ENCODE measurements at places on chromosomes 2 and 18.

- DNase-seq, result no peak
Measured at GRCh38 chr2:63627866-63628265, 39.1 kb downstream of the MDH1 start.

- DNase-seq, result no peak
Measured at GRCh38 chr2:202193881-202194353, 44.5 kb downstream of the SUMO1 start.

GRCh38 chr2:186617771-186618170, 27.9 kb downstream of the ITGAV start:
- DNase-seq, result no peak

DNA sequence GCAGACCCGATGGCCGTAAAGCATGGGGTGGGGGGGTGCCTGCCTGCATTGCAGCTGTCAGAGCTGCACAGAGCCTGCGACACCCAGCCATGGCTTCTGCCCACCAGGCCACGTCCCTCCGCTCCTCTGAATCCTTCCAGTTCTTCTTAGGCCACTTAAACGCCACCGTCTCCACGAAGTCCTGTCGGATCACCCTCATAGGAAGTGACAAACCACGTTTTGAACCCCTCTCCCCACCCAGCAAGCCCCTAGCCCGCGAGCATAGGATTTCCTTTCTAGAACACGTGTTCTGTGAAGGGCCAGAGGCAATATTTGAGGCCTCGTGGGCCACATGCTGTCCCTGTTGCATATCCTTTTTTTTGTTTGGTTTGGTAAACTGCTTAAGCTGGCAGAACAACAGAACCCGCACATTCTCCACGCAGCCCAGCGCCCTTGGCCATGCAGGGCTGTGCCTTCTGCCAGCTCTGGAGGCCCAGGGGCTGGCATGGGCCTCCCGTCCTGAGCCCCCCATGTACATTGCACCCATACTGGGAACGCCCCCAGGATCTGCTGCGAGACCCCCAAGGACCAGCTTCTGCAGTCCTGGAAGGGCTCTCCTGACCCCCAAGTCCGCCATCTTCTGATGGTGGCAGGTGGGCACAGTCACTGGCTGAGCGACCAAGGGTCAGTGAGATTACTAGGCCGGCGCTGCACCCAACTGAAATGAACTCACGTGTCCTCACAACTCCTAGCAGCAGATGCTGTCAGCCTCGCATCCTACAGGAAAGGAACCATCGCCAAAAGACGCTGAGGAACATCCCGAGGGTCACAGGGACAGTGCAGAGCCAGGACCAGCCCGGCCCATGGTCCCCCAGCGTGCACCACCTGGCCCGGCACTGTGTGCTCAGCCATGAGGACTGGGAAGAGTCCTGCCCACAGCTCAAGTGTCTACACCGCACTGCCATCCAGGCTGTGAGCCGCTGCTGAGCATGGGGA, 35.1 kb downstream of the ADI1 start:
- DNase-seq, result no peak

- DNase-seq, result no peak
Measured at GRCh38 chr2:127612111-127612822, 33.7 kb upstream of the GPR17 start.

DNA sequence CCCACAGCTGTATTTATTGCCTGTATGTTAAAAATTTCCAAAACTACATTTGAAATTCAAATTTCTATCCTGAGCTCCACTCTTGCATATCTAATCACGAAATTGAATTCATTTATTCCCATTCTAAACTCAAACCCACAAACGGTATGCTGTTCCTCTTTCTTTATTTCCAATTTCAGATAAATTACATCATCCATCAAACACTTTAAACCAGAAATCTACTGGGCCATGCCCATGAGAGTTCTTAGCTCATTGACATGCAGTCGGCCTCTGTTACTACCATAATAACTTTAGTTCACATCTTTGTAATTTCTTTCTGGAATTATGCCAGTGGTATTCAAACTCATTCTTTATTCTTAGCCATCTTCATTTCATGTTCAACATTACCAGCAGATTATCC, 100.3 kb downstream of the COL3A1 start:
- DNase-seq, result no peak

DNA sequence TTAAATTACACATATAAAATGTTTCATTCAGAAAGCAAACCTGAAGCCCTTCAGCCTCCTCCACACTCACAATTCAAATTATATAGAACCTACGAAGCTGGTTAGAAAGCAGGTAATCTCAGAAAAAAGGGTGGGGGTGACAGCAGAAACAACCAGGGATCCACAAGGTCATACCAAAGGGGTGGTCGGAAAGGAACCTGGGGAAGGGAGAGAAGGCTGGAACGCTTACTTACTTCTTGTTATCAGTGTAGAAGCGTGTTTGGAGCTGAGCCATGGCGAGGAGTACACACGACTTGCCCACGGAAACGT, 316 bp downstream of the WDR12 start:
- no peak for DNase-seq

DNA sequence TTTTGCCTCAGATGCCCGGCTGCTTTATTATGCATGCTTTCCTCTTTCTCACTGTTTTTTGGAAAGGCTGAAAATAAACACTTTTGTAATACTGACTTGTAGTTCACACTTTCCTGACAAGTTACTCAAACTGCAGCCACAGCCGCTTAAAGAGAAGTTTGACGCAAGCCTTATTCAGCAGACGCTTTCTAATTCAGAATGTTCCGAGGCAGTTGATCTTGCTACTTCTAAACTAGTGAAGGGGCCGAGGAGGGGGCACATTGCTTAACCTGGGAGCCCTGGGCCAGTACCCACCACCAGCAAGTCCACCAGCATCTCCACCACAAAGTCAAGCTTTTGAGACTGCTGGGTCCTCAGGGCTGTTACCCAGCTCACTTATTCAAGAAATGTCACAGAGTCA, 71.8 kb upstream of the SPRED2 start:
- DNase-seq, result no peak

GRCh38 chr18:25704494-25704893, 352.5 kb upstream of the ZNF521 start:
- no peak for DNase-seq

GRCh38 chr2:218904176-218904575, 23.5 kb downstream of the WNT10A start:
- DNase-seq, result no peak

DNA sequence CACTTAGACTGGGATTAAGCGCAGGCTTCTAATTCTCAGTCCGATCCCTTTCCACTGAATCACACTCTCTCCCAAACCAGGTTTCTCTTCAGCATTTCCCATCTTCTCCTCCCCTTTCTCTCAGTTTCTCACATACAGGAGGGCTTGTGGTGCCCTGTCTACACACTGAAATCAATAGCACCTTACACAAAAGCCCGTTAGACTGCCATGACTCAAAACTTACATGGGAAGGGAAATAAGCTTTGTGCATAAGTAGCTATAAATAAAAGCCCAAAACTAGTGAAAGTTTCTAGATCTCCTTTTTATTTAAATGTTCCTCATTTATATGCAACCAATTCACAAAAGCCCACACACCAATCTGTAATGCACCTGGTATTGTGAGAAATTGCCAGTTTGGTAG, 318.4 kb downstream of the TXNL1 start:
- DNase-seq, result no peak

- peak; percentile 90 for DNase-seq
Measured at GRCh38 chr2:47782671-47783485, at the start of gene MSH6. TSS of gene MSH6 (plus strand) at chr2:47783145. CDS start at chr2:47783234, 89 bp downstream.

DNA sequence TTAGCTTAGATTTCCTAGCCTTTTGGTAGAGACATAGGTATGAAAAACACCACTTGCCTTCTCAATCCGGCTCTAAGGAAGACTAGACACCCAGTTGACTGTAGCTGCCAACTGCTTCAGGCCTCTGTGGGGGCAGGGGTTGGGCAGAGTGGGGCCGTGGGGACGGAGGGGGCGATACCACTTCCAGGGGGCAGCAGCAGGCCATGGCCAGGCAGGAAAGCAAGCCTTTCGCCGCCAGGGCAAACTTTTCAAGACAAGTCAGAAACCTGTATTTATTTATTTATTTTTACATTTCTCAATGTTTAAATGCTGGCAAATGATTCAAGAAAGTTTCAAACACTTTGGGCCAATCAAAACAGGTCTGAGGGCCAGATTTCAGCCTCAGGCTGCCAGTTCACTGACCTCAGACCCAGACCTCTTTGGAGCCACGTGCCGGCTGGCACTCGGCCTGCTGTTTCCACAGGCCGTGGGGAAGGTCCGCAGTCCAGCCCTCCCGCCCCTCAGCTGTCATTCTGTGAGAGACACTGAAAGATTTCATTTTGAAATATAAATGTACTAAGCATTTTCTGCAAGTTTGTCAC, 63.8 kb downstream of the MEX3C start:
- DNase-seq, result no peak

DNA sequence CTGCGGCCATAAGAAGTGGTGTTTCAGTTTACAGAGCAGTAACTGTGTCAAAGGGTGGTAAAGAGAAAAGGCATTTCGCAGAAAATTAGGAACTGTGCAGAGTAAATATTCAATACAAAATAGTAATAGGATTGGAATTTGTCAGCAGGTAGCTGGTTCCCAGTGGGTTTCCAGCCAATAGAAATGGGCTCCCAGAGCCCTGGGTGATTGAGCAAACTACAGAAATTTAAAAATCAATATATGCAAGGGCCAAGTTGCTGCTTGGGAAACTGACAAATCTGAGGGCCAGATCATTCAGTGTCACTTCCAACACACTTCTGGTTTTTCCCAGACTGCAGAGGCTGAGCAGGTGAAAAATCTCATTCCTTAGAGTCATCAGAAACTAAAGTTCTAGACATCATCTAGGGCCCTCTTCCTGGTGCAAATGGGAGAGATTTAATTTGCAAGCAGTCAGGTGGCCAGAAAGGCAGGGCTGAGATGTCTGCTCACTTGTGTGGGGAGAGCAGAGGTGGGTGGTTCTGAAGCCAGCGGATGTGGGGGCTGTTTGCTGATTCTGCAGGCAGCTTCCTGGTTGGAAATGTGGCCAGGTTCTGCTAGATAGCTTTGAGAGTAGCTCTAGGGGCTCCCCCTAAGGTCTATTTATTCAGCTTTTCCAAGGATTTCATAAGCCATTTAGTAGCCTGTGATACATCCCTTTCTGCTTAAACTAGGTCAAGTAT, 182.4 kb downstream of the NCK2 start:
- DNase-seq, result no peak

GRCh38 chr2:19059076-19059475, 299.3 kb downstream of the OSR1 start:
- no peak for DNase-seq

- no peak for DNase-seq
Measured at GRCh38 chr18:3616744-3617143, 166.8 kb downstream of the TGIF1 start.

- no peak for DNase-seq
Measured at GRCh38 chr2:43319541-43319940, 93.1 kb upstream of the ZFP36L2 start.

GRCh38 chr2:63778391-63778790, 63.3 kb upstream of the UGP2 start:
- no peak for DNase-seq

GRCh38 chr2:175560521-175561169, 379.1 kb upstream of the ATP5MC3 start:
- no peak for DNase-seq

- DNase-seq, result no peak
Measured at GRCh38 chr2:116491292-116491691, 1323.2 kb upstream of the DDX18 start.

- no peak for DNase-seq
Measured at GRCh38 chr2:226873051-226873620, 37.3 kb downstream of the RHBDD1 start.

- DNase-seq, result no peak
Measured at GRCh38 chr2:234386971-234387370, 109.9 kb downstream of the ARL4C start.

- no peak for DNase-seq
Measured at GRCh38 chr18:51621864-51622160, 424.3 kb upstream of the MEX3C start.

DNA sequence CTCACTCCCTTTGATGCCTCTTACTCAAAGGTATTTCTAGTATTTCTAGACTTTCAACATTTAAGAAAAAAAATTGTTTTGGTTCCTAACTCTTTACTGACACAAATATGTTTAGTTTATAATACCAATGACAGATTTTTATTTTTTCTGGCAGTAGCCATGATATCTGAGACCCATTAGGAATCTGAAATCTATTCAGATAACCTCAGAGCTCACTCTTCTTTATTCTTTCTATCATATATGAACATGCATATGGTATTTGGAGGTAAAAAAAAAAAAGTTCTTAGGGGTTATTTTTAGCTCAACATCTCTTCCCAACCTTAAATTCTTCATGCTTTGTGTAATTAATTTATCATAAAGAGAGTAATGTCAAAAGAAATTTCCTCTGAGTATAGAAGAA, 465.5 kb downstream of the CDH2 start:
- DNase-seq, result no peak

GRCh38 chr2:127621981-127622431, 23.9 kb upstream of the GPR17 start:
- no peak for DNase-seq

GRCh38 chr2:75641587-75641986, 5.0 kb upstream of the MRPL19 start:
- no peak for DNase-seq

DNA sequence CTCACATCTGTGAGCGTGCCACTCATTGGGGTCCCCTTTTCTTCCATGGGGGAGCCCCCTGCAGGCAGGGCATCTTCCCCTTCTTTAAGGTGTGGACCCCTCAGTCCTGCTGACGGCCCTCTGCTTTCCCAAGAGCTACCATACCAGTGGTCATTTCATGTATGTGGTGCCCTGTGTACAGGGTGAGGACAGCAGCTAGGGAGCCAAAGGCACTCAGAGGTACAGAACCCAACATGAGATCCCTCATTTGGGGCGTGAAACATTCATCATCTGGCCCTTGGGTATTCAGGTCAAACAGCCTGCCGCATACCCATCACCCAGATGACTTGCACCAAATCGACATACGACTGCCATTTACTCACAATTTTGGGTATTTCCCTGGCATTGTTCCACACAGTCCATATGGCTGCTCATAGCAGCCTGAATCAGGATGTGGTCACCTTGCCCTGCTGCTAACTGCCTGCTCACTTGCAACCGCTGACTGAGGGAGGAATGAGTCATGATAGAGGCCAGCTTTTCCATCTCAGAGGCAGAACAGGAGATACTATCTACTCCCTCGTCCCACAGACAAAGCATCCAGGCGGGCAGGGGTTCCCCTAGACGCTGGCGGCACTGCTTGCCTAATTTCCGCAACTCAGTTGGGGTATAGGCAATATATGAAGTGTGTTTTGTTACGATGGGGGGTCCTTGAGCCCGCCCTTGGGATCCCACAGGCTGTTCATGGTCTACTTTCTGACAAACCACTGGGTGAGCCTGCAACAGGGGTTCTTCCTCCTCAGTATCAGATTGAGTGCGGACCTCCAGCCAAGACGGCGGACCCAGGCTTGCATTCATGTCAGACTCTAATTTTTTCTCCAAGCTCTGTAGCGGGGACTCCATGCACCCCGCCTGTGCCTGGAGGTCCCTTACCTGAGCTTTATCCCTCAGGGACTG, 228.6 kb downstream of the SATB2 start:
- DNase-seq, result no peak

GRCh38 chr2:238865744-238866355, 18.0 kb downstream of the TWIST2 start:
- DNase-seq, result no peak

All from hypothalamus (tissue), 51 donors.